Activated CD4-positive, alpha-beta T cell treated with anti-CD3 and anti-CD28 coated beads, Interleukin-2, amount 10 ng/mL, durations not matched to agents 7 days and 5 days (primary cell): ENCODE measurements at places on chromosomes 11 and 22. TPM values are rescaled to one million over a fixed set of nuclear protein-coding genes. Genes with fewer than 3 reads are reported as not detected.

DNA sequence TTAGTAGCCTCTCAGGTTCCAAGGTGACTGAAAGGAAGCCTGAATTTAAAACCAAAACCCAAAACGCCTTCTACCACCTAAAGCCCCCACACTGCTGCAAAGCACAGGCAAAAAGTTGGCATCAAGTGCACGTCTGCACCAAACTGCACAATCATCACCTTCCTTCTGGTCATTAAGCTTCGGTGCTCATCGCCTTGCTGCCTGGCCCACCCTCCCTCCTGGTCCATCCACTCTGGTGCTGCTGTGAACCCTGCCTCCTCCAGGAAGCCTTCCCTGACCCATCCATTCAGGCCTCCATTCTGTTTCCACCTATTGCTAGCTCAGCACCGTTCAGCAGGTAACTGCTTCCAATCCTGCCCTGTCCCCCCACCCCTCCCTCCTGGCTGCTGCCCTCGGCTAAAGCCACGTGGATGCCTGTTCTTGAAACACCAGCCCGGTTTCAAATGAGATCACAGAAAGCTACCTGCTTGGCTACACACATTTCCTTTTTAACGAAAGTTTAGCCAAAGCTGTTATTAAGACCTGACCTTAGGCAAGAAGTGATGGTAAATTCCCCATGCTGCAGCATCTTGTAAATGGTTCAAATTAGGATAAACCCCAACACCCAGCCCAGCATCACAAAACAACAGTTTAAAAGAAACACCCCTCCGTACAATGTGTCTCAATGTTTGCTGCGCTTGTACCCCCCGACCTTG is 53.8 kb upstream of the CD5 start:
- DNase-seq, result no peak

DNA sequence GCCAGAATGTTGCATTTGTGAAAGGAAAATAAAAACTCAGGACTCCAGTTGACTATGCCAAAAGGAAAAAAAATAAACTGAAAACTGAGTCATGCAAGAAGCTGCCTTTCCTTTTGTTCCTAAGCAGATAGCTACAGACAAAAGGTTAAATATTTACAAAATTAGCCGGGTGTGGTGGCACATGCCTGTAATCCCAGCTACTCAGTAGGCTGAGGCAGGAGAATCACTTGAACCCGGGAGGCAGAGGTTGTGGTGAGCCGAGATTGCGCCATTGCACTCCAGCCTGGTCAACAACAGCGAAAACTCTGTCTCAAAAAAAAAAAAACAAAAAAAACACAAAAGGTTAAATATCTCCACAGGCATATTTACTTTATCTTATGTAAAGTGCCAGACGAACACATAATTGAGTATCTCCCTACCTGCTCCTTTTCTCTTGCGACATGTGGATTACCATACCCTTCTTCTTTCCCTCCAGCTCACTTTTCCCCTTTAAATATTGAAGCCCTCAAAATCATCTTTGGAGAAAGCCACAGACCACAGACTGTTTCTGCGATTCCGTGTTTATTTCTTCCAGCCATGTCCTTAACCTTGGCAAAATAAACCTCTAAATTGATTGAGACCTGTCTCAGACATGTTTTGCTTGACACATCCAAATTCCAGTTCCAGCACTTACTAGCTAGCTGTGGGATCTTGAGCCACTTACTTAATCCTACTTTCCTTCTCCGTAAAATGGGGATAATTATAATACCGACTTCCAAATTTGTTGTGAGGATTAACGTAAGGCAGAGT is 2.3 kb upstream of the SMPD1 start:
- no peak for DNase-seq

DNA sequence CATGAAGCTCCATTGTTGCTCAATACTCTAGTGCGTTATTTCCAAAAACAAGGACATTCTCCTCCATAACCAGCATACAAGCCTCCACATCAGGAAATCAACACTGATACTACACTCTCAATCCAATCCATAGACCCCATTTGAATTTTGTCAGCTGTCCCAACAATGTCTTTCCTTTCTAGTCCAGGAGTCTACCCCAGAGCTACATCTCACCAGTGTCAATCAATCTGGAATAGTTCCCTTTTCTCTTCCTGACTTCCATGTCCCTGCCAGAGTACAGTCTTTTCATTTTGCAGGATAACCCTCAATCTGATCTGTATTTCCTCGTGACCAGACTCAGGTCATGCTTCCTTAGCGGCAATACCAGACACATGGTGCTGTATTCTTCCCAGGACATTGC is 43.0 kb downstream of the TCF20 start:
- DNase-seq, result no peak

GRCh38 chr11:27418356-27418755 is 54.2 kb downstream of the LGR4 start:
- no peak for DNase-seq

GRCh38 chr22:22942511-22943329 is 55.1 kb downstream of the IGLL5 start:
- DNase-seq, result peak; percentile 87

The C22orf31 gene
- total RNA-seq, result not detected
